ENCODE measurements at places on chromosomes 7 and 10.

DNA sequence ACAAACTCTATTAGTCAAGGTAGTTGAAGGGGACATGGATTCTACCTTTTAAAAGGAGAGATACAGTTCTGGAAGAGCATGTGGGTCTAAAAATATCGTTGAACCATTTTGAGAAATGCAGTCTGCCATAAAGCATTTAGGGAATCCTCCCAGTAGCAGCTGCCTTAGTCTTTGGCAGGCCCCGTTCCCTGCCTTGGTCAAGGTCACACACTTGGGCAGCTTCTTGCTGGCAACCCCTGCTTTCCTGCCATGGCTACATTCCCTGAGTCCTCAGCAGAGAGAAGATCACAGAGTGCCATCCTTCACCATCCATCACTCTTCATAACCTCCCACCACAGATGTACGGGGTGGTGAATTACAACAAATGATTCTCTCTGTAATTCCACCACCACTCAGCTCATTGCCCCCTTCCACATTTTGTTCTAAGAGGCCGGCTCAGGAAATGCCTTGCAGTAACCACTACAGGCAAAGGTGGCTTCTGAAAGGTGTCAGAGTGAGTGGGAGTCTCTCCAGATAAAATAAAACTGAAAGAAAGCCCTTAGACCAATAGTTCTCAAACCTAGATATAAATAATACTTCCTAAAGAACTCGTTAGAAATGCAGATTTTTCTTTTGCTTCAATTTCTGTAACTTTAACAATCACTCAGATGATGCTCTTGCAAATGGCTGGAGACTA lies 121.4 kb upstream of the STK17A start:
- no peak for DNase-seq

- DNase-seq, result no peak
These were observed 10.7 kb upstream of the AKR1B1 start for GRCh38 chr7:134469622-134470021.

- DNase-seq, result no peak
These were observed 375.7 kb downstream of the CCSER2 start for GRCh38 chr10:84704101-84704500.

GRCh38 chr7:150428671-150429451 lies 21.6 kb upstream of the GIMAP8 start:
- no peak for DNase-seq

- DNase-seq, result no peak
These were observed 40.7 kb downstream of the MGAM start for GRCh38 chr7:142036384-142036783.

DNA sequence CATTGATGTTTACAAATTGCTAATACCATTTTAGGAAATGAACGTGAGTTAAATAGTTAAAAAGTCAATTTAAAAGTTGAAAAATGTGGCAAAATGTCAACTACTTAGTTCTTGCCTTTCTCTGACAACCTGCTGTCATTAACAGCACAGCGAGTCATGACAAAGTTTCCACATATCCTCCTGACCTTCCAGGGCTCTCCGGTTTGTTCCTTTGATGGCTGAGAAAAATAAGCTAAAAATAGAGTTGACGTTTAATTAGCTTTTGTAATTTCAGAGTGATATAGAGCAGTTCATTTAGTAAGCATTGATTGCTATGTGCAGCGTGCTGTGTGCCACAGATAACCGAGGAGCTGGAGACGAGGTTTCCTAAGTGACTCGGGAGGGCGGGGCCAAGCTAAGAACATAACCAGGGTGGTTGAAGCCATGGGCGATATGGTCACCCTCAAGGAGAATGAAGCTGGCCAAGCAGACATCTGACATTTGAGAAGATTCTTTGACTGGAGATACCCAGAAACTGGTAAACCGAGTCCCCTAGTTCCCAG lies 47.9 kb downstream of the OGDH start:
- no peak for DNase-seq

- no peak for DNase-seq
These were observed 41.5 kb downstream of the PYROXD2 start for GRCh38 chr10:98373260-98374040.

- DNase-seq, result no peak
These were observed 157.3 kb downstream of the NOC3L start for GRCh38 chr10:94205396-94205831.

DNA sequence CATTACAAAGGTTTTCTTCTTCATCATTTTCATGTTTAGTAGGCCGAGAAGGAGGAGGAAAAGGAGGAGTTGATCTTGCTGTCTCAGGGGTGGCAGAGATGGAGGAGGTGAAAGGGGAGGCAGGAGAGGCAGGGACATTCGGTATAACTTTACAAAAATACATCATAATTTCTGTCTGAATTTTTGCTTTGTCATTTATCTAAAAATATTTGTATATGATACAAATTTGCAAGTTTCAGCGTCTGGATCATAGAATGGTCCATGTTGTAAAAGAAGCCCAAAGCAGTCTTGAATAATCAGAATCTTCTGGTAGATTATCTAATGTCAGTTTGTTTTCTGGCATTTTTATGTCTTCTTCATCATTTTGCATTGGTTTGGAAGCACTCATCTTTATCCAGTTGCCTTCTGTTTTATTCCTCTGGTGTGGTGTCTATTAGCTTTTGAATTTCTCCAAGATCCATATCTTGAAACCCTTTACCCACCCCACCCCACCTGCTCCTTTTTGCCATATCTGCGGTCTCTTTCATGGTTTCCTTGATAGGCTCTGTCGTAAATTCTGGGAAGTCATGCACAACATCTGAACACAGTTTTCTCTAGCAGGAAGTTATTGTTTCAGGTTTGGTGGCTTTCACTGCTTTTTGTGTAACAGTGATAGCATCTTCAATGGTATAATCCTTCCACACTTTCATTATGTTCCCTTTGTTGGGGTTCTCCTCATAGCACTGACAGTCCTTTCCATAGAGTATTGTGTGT lies 95.0 kb downstream of the ST7 start:
- DNase-seq, result no peak

GRCh38 chr10:89346405-89347254 lies 18.8 kb downstream of the IFIT3 start:
- DNase-seq, result no peak

GRCh38 chr7:128710481-128710880 lies 28.7 kb upstream of the CALU start:
- no peak for DNase-seq

DNA sequence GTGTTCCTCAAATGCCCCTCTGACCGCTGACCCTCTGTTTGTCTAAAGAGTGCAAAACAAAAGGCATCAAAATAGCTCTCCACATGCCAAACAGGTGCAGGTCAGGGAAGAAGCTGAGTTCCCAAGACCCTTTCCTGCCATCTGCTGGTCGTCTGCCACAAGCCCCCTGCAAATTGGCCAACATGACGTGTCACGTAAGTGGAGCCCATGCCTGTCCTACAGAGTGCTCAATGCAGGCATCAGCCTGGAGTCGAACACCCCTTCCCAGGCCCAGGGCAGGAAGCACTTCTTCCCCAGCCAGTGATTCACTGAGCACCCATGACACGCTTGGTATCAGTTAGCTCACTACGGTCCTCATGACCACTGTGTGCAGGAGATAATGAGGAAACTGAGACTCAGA lies 14.1 kb downstream of the TMEM72 start:
- no peak for DNase-seq

DNA sequence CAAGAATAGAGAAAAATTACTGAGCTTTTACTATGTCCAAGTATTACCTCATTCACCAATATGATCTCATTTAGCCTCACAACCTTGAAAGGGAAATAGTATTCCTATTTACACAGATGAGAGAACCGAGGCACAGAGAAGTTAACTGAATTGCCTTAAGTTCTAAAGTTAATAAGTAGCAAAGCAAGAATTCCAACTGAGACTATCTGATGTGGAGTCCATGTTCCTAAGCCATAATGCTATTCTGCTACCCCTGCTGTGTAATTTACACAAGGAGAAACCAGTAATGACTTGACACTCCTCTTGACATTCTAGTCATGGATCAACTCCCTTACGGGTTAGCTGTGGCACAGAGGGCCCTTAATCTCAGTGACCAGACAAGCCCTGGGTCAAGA lies 60.7 kb downstream of the ABCB4 start:
- DNase-seq, result no peak

- DNase-seq, result no peak
These were observed 15.4 kb upstream of the FZD9 start for GRCh38 chr7:73418113-73418703.

GRCh38 chr7:30881448-30881847 lies 30.2 kb upstream of the AQP1 start:
- DNase-seq, result no peak

GRCh38 chr10:43591303-43591904 lies 14.8 kb upstream of the ZNF485 start:
- no peak for DNase-seq

DNA sequence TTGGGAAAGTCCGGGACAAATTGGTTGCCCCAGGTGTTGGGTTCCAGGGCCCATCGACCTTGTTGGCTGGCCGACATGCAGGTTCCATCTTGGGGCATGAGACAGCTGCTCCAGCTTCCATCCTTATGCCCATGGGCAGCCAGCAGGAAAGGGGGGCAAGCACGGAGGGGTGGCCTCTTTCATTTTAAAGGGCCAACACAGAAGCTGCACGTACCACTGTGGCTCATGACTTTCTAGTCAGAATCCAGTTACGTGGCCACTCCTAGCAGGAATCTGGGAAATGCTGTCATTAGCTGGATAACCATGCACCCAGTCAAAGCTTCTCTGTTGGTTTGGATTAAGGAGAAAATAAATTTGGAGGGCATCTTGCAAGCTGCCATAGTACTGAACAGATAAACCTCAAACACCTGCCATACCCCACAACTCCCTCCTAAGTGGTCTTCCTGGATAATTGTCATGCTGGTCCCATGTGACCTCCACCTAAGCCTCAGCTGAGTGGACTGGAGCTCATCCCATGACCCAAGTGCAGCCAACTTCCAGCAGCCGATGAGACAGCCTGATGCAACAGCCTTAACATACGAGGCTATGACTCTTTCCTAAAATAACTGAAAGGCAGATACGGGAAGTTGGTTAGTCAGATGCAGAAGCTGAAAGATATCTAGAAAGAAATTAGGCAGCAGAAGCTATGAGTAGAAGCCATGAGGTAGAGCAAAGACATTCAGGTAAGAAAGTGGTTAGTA lies 21.4 kb upstream of the GSDME start:
- DNase-seq, result no peak

DNA sequence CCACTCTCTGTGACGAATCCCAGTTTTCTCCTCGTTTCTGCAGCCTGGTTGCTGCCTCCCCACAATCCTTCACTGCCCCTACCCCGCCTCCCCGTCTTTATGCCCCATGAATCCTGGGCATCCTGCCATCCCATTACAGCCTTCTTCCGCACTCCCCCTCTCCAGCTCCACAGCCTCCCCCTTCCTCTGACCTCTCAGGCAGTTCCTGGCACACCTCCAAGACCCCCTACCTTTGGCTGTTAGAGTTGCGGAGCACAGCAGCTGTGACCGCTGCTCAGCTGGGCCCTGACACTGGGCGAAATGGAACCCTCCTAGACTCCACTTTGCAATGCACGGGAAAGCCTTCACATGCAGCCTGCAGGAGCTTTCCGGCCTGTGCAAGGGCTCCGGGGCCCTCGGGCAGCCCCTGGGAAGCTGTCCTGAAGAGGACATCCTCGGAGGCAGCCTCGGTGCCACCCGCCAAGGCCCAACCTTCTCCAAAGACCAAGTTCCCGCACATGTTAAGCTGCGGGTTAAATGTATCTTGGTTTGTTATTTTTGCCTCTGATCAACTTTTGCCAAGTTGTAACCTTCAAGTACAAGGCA lies 400.7 kb upstream of the MKI67 start:
- DNase-seq, result no peak

DNA sequence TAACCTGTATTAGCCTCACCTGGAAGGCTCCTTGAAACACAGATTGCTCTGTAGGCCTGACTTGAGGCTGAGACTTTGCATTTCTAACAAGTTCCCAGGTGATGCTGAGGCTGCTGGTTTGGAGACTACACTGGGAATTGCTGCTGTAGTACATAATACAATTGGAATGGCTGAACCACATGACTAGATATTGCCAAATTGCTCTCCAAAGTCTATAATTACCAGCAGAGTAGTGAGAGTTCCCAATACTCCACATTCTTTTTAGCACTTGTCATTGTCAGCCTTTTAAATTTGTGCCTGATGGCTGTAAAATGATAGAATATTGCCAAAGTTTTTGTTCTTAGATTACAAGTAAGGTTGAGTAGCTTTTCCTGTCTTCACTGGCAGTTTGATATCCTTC lies 39.9 kb downstream of the PLEKHA8 start:
- DNase-seq, result no peak

DNA sequence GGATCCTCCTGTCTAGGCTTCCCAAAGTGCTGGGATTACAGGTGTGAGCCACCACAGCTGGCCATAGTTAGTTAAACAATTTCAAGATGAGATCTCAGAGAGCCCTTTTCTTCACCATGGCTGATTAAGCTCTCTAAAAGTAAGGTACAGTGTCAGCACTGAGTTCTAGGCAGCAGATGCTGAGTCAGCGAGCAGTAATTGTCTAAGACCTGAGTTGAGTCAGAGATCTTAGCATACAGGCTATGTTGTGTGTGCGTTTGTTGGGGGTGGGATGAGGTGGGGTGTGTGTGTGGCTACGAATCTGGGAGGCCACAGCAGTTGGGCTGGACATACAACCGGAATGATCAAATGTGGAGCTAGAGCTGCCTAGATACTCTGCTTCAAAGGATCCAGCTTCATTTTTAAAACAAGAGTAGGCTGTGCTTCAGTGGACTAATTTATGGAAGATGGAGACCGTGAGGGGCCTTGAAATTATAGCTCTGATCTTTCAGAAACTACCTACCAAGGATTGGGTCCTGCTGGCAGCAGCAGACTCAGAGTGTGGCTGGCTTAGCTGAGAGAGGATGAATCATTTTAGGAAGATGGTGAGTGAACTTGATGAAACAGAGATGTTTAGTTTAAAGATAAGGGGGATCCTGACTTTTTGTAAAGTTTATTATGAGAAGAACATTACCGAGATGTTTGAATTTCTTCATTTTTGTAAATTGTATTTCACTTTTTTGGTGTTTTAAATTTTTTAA lies 17.5 kb upstream of the MTPN start:
- DNase-seq, result no peak

- no peak for DNase-seq
These were observed 13.2 kb downstream of the OSBPL3 start for GRCh38 chr7:24966802-24967201.

- no peak for DNase-seq
These were observed 295.9 kb upstream of the ZNF32 start for GRCh38 chr10:43944381-43945093.

DNA sequence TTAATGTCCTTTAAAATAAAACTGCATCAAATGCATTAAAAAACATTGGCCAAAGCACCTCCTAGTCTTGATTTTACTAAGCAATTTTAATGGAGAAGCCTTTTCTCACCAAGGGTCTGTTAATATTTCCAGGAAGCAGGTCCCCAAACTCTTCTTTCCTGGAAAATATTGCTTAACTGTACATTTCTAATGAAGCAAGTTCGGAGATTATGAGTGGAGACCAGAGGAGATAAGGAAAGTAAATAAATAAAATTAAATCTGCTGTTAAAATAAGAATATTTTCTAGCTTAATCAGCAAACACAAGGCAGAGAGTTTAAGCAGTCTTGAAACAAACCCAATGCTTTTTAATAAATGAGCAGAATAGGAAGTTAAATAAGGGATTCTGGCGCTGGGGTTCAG lies 322.4 kb downstream of the PTEN start:
- no peak for DNase-seq

GRCh38 chr7:6284055-6284400 lies 11.6 kb upstream of the CYTH3 start:
- DNase-seq, result no peak
